Lower leg skin (tissue), 4 donors: ENCODE measurements at places on chromosomes 2 and 18.
A peak's percentile ranks its signal among the peaks of the same experiment; 100 is the strongest.

DNA sequence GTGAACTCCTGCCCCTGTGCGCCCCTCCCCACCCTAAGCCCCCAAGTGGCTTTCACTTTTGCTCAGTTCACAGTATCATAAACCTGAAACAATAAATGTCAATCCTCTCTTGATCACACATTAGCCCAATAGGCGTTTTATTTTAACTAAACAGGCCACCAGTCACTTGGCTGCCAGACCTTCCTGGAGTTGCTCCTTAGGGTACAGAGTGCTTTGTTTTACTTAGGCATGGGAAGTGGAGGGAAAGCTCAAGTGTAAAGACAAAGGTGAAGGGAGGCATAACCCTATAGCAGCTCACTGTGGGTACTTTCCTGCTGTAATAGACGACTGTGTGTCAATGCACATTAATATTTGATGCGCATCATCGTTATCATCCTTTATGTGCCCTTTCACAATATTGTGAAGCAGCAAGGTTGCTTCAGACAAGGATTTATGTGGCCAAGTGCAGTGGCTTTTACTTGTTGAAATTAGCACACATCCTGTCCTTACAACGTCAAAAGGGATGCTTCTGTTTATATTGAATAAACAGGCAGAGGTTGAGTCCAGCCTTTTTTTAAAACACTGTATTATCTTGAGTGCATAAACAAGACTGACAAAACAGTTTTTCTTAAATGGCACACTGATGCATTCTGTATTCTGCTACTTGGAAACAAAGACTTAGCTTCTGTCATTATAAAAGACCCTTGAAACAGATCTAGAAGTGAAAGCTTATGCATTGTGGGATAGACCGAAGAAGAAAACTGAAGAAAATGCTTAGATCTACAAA is 168.5 kb downstream of the TMEFF2 start:
- DNase-seq: no peak

DNA sequence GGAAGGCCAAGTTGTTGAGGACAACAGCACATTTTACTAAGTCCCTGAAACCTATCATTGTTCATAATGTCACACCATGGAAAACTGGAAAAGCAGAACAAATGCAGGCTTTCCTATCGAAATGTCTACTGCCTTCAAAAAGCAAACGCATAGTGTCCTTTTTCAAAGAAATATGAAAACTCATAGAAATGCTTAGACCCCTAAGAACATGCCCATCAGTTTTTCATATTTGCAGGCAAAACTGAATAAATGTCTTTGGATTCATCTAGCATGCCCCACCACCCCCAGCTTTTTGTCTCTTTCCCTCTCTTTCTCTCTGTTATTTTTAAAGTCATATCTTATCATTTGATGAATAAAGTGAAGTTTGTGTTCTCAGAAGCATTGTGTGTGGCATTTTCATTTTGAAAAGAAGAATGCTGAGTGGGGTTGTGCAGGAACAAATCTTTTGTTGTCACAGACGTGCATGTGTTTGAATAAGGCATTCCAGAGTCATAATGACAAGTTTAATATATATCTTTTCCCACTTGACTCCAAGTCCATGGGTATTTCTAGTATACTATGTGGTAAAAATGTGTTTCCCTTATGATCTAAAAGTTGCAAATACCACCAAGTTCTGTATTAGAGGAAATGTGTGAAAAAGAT is 2180.0 kb upstream of the PIK3C3 start:
- DNase-seq: no peak

DNA sequence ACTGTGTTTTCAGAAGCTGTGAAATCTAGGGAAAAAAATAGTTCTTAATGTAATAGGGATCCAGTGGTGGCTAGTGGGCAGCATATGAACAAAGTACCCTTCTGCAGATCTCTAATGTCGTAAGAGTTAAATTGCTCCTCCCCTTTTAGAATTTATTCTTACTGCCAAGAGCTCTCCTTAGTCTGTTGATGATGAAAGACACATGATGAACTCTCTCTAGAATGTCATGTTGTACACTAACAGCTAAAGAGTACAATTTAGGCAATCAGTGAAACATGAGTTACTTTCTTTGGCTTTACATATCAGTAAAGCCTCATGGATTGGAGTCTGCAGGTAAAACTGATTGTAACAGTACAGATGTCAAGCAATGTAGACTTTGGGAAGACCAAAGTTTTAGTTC is 84.2 kb downstream of the SLC39A10 start:
- DNase-seq: no peak

- DNase-seq: no peak
These were observed 40.2 kb downstream of the CCDC74A start for GRCh38 chr2:131567891-131568290.

DNA sequence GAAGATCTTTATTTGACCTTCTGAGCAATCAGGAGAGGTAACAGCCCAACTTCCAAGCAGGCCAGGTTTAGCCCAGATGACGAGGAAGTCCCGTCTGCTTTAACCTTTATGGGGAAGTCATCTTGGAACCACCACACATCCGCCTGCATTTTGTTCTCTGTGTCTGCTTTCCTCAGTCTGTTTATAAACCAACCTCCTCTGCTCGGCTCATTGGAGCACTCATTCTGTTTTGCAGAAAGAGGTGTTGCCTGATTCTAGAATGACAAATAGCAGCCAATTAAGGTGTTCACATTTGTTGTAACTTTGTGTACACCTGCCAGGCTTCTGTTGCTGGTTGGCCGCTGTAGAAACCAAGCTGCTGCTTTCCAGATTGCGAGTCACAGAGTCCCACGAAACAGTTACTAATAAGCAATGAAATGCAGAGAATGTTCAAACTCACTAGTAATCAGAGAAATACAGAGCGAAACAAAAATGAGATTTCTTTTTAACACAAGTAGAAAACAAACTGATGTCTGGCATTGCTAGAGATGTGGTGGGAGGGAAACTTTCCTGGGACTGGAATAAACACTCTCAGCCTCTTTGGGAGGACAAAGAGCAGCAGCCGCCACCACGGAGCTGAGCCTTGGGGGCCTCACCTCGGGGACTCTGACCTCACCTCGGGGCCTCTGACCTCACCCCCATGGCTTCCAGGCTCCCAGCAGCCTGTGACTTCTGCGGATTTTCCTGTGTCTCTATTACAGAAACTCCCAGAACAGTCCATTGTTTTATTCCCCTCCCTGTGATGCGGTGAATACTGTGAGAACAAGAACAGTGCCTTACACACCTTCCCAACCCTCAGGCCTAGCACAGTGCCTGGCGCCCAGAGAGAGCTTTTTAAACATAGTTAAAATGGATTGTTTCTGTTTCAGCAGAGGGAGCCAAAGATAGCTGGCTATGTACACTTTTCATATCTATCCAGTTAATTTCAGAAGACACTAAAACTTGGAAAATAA is 64.0 kb downstream of the MBP start:
- DNase-seq: peak; percentile 87

DNA sequence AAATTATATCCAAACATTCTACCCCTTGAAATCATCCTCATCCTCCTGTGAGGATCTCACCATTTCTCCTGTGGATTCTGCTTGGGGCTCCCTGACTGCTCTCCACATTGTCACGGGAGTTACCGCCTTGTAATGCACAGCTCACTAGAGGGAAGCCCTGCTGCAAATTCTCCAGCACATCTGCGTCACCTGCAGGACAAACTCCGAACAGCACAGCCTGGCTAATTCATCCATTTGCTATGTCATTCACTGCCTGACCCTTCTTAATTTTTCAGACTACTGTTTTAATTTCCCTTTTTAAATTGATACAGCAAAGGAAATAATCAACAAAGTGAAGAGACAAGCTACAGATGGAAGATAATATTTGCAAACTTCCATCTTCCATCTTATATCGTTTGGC is 627.4 kb downstream of the FBXO15 start:
- DNase-seq: no peak

- DNase-seq: no peak
These were observed 18.5 kb downstream of the ZBTB7C start for GRCh38 chr18:48390641-48391040.

- DNase-seq: no peak
These were observed 2.7 kb upstream of the CROCC2 start for GRCh38 chr2:240903191-240904060.

DNA sequence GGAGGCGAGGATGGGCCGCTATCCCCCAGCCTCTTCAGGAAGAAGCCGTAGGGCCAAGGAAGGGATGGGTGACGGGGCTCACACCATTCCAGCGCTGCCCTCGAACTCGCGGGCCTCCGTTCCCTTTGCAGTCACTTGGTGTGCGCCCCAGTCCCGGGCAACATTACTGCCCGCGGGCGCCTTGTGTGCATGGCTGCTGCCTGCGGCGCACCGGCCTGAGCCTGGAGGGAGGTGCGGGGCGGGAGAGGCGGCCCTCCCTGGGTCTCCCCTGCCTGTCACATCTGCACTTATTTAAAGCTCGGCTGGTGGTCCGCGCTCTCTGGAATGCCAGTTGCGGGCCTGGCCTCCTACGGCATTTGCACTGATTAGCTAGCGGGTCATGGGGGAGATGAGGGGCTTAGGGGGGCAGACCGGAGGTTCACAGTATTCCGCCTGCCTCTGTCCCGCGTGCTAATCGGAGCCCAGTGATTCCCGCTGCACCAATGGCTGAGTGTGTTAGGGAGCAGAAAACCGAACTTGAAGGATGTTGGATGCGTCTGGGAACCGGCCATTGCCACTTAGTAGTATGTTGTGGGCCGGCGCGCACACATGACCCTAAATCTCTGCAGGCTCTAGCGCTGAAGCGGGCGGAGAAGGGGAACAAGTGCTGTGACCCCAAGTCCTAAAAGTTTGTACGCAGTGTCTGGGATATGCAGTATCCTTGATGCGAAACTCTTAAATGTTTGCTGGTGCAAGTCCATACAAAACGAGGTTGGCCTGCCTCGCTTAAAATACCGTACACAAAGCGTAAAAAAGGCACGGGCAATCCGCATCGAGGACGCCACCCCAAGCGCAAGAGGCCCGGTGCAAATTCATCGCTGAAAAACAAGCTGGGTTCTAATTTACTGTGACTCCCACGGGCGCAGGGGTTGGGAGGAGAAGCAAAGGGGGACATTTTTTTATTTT is 161.2 kb upstream of the SIX2 start:
- no peak for DNase-seq

DNA sequence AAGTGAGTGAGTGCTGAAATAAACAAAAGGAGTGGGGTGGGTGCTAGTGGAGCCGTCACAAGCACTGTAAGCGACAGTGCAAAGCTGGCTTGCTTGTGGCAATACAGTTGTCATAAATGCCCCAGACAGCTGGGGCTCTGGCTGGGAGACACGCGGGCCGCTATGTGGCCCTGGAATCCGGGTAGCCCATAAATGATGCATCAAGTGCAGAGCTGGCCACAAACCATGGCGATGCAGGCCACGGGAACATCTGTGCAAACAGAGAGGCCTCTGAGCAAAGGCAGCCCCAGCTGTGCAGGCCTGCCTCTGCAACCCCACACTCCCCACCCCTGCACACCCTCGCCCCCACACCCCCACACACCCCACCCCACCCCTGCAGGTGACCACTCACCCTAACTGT is 349.2 kb upstream of the ID2 start:
- no peak for DNase-seq

GRCh38 chr2:145652571-145653545 is 1132.9 kb upstream of the ZEB2 start:
- DNase-seq: no peak

GRCh38 chr2:106076941-106077340 is 117.2 kb downstream of the UXS1 start:
- no peak for DNase-seq

DNA sequence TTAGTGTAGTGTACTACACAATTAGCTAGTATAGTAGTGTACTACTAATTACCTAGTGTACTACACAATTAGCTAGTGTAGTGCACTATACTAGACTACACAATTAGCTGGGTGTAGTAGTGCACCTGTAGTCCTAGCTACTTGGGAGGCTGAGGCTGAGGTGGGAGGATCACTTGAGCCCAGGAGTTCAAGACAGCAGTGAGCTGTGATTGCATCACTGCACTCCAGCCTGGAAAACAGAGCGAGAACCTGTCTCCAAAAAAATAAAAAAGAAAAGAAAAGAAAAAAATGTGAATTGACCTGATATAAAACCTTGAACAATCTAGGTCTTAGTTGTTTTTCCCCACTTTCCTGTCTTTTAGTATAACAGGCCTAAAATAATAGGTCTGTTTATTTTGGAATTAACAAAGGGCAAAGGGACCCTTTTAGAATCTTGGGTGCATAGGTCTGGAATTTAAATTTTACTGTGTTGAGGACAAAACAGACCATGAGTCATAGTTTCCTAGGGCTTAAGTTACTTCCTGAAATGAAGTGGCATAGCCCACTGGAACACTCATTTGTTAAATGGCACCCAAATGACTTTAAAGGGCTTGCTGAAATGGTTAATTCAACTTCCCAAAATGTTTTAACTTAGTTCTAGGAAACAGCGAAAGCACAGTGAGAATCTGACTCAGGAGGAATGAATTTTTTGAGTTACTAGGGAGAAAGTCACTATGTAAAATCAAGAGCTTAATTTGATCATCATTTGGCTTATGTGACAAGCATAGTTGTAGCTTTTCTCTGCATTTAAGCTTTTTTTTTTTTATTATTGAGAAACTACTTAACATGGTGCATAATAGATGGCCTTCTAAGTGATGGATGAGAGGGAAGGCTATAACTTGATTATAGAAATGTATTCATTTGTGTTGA is 50.7 kb upstream of the ARL5A start:
- DNase-seq: no peak

- DNase-seq: no peak
These were observed 72.4 kb upstream of the HS6ST1 start for GRCh38 chr2:128390991-128391630.

- DNase-seq: no peak
These were observed 33.4 kb downstream of the UGP2 start for GRCh38 chr2:63875131-63875527.

- DNase-seq: no peak
These were observed 58.2 kb downstream of the MYT1L start for GRCh38 chr2:2272841-2273240.

- DNase-seq: no peak
These were observed 177.6 kb upstream of the CCDC68 start for GRCh38 chr18:55136864-55137263.

GRCh38 chr2:112184121-112184520 is 45.9 kb downstream of the FBLN7 start:
- DNase-seq: no peak

- DNase-seq: no peak
These were observed 32.1 kb downstream of the ZFP36L2 start for GRCh38 chr2:43194121-43194869.

DNA sequence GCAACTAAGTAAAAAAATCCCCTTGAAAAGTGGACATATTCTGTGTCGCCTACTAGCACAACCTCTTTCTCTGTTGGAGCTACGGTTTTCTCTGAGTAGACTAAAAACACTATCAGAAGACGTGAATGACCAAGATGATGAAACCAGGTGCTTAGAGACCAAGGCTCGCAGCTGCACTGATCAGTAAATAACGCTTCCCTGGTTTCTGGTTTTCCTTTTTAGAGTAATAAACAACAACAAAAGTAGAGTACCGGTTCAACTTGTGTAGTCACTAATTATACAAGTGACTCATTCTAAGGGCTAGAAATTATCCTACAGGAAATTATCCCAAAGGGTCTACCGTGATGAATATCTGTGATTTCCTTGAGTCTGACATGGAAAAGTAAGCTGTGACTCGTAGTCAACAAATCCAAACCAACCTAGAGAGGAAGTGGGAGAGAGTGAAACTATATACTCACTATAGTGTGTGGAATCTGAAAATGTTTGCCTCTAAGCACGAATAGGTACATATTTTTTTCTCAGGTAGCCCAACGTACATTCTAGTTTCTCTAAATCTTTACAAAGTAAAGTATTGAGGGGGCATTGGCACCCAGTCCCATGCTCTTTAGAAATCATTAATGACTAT is 17.8 kb downstream of the RASGRP3 start:
- no peak for DNase-seq

GRCh38 chr18:37563931-37564392 is 1.6 kb downstream of the CELF4 start:
- no peak for DNase-seq
